NCI-H1105 treated with DMSO at 0.1 percent for 48 hours (cell line): ENCODE measurements at places on chromosomes 1 and 21.

DNA sequence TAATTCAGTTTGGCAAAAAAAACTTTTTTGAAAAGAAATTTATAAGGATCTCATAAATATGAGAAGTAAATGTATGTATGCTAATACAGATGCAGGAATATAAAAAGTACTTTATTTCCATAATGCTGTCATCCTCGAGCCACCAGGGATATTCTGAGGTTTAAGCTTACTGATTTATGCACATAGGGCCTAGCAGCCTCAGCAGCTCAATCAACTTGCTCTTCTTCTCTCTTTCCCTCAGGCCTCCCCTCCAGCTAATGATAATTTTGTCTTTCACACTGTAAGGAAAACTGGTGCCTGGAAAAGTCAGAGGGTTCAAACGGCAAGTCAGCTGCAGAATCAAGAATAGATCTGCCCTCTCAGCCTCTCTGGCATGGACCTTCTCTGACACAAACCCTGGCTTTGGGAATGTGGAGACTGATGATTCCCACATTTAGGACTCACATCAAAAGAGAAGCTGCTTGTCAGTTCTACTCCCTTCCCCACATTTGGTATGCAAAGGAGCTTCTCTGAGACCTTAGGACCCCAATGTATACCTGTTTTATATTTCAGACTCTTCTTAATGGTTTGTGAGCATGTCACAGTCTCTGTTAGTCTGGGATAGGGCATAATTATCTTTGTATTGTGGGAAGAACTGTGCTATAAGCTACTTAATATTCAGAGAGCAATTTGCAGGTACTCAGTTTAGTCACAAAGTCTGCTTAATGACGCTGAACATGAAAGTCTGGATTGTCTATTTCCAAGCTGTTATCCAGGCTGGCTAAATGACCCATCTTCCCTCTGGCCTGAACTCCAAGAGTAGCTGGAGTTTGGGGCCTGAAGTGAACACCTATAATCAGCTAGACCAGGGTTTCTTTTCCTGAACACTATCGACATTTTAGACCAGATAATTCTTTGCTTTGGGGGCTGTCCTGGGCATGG, 52.1 kb upstream of the DIPK1A start:
- no peak for DNase-seq

- no peak for DNase-seq
Measured at GRCh38 chr1:52157582-52157981, 15.7 kb downstream of the ZFYVE9 start.

DNA sequence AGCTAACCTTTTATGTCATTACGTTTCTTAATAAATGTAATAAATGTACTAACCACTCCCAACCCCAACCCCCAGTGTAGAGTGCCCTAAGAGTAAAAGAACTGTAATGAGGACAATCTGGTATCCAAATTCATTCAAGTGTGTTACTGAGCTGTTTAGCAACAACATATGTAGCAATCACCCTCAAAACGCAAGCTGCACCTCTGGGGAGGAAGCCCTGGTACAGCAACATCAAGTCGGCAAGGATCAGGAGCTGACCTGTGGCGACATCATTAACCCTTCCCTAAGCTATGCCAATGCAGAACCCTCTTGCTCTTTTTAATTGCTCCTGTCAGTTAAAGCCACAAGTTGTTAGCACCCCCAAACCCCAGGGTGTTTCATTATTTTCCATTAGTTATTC, 47.1 kb downstream of the STX6 start:
- no peak for DNase-seq

DNA sequence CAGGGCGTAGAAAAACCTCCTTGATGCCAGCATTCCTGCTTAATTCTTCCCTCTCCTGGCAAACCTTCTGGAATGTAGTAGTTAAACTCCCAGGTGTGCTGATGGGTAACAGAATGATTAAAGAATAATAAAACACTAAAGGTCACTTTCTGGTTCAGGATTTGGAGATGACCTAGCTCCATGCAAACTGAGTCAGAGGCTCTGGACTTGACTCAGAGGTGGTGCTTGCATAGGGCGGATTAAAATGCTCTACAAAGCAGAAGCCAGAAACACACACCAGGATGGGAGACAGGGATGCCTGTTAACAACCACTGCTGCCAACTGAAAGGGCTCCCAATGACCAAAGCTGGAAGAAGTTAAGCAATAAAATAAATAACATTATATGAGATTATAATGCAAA, 41.5 kb downstream of the KRTAP19-8 start:
- no peak for DNase-seq

DNA sequence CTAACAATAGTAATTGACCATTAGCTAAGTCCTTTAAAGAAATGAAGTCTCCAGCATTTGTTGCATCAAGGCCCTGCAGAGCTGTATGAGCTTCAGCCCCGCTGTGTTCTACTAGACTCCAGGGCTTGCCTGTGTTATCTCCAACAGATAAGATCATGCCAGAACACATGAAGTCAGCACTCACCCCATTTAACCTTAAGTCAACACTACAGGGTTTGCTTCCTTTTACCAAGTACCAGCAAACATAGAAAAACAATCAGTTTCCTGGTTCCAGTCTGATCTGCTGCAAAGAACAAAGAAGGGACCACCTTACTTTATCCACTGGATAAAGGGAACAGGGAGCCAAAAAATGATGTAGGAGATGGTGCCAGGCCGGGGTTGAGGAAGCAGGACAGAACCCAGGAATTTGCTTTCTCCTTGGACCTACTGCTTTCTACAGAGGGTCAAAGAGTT, 41.3 kb upstream of the ENAH start:
- no peak for DNase-seq

DNA sequence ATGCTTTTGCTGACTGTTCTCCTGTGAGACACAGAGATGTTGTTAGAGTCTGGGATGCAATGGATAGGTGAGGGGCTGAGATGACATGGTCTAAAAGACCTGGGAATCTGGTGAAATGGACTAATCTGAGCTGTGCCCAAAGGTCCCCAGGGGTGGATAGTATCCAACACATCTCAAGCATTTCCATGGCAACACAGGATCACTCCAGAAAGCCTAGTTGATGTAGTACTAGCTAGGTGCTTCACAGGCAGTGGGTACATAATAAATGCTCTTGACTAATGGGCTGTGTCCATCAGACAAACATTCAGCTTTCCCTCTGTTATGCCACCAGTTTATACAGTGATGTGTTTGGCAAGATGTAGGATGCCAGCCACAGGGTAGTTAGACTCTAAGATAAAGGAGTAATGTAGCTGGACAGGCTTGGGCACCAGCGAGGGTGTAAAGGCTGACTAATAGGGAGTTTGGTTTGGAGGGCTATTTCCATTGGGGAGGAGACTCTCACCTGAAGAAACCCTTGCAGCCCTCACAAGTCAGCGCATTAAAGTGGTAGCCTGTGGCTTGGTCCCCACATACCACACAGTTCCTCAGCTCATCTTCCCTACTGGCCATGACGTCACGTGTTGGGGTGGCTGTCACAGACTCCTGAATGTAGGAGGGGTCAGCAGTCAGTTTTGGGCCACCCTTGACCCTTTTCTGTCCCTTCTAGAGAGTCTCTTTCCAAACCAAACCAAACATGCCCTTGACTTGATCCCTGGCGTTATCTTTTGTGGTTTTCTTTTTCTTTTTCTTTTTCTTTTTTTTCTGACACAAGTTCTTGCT, 1.8 kb downstream of the NR1I3 start:
- no peak for DNase-seq

GRCh38 chr21:31479714-31480113, 135.7 kb upstream of the TIAM1 start:
- no peak for DNase-seq

DNA sequence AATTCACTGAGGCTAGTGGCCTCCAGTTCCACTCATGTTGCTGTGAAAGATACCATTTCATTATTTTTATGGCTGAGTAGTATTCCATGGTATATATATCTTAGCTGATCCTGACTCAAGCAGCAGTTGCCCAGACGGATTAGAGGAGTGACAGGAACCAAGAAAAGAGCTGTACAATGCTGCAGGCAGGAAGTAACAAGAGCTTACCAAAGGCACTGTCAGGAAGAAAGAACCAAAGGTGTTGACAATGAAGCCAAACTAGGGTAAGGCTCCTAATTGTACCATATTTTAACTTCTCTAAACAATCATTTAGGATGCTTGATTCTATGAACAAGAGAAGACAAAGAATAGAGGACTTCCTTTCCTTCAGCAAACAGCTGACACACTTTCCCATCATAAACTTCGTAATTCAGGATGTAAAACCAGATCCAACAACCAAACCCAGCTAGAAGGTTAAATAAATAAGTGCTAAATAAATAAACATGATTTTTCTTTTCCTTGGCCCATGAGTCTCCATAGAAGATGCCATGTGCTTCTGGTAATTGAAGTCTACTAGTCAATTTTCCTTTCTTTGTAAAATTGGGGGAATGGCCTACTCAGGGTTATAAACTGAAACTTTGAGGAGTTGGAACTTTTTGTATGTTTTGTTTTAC, 248.2 kb upstream of the SGIP1 start:
- DNase-seq = no peak

DNA sequence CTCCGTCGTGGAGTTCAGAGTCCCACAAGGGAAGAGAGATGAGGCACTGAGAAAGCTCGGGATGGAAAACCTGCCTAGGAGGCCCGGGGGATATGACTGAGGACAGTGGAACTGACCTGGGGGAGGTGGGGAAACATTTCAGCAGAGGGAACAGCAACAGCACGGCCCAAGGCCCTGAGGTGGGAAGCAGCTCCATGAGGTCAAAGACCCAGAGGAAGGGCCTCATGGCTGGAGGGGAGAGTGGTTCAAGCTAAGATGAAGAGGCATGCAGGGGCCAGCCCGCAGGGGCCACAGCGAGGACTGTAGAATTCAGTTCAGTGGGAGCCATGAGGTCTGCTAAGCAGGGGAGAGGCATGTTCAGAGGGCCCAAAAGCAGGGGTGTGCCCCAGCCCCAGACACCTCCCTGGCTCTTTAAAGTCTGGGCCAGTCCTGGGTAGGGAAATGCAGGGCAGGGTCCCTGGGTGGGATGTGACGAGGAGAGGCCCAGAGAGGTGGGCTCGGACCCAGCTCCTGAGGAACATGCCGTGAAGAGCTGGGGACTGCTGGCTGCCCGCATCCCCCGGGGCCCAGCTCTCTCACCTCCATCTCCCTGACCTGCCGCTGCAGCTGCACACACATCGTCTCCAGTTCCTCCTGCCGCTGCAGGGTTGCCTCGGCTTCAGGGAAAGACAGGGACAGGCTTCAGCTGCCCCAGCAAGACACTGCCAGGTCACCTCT, 9.9 kb downstream of the UBXN11 start:
- DNase-seq = no peak

DNA sequence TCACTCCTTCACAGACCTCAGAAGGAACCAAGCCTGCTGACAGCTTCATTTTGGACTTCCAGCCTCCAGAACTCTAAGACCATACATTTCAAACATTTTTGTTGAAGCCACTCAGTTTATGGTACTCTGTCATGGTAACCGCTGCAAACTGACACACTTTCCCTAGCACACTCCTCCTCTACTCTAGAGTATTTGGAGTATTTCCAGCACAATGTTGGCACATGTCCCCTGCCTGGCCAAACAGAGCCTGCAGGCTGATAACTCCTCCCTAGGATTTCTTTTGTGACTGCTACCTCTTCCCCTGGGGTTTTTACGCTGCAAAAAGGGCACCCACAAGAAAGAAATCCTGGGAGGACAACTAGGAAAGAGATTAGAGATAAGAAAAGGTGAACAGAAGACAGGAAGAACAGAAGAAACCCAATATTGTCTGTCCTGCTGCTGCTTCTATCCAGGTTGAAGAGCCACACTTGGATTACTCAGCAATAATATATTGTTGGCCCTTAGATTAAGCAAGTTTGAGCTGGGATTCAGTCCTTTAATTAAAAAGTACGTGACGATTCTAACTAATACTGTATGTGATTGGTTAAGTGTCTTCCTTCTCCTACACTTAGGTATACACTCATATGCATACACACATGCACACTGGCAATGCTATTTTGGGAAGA, 844.1 kb downstream of the LTN1 start:
- DNase-seq = no peak

- no peak for DNase-seq
Measured at GRCh38 chr1:65221638-65222339, 73.8 kb downstream of the AK4 start.

- DNase-seq = no peak
Measured at GRCh38 chr1:210189426-210189825, 43.2 kb upstream of the SERTAD4 start.

GRCh38 chr1:157363660-157364140, 188.6 kb downstream of the FCRL5 start:
- no peak for DNase-seq

DNA sequence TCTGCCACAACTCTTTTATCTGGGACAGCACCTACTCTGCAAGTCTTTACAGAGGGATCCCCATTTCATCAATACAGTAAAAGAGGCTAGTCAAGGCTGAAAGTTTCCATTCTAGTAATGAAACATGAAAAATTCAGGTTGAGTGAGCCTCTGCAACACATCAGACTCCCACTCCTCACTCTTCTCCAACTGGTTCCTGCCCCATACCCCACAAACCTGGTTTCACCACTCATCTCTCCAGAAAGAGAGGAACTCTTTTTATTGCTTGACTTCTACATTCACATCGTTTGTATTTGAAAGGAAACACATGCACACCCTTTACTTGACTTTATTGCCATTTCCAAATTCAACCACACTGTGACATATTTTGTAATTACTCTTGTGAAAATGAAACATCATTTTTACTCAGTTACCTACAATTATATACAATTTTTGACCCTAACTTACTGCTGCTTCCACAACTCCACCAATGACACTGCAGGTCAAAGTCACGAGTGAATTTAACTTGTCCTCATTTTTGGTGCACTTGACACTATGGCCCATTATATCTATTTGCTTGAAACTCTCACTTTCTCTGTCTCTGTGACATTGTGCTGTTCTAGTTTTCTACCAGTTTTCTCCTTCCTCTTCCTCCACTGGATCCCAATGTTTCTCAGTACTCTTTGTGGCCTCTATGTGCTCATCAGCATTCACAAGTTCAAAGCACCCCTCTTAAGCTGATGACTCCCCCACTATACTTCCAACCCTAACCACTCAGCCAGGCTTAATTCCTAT, 8.0 kb downstream of the STX6 start:
- no peak for DNase-seq

DNA sequence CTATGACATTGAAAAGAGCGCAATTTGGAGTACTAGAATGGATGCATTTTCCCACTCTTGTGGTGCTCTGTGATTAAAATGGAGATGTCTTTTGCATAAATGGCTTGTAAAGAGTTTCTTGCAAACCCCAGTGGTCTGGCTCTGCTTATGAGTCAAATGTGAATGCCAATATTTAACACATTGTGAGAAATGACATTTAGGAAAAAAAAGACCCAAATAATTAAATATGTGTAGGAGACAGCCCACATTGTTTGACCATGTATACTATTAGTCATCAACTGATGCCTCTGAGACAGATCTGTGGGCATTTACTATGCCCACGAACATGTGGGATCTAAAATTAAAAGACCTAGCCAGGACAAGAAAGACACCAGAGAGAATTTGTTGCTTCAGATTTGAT, 22.2 kb upstream of the RUNX1 start:
- no peak for DNase-seq
